ENCODE measurements at places on chromosomes 7 and 10.

DNA sequence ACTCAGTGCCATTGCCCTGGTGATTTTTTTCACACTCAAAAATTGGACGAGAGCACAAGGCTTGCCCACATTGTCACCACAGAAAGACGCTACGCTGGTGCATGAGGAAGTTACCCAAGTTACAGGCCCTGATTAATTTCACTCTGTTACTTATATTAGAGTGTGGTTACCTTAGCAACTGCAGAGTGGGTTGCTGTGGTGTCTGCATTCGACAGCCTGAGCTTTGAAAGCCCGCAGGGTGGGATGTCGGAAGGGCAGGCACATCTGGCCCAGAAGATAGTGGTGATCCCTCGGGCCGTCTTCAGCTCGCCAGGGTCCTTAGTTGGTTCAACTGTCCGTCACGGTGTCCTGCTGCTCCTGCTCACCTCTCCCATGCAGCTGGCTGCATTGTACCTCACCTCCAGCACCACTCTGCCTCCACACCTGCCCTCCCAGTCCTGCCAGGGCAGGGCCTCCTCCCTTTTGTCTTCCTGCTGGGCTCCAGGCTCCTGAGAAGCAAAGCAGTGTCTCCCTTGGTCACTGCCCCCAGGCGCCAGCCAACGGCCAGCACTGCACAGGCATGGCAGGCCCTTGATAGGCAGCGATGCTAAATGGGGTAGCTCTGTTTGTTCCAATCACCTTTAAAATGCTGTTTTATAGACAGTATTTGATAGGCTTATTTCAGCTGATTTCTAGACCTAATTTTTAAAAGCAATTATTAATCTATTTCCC is 167.2 kb downstream of the EBF3 start:
- DNase-seq = no peak

- no peak for DNase-seq
These were observed 5.2 kb downstream of the SFMBT2 start for GRCh38 chr10:7405637-7406036.

DNA sequence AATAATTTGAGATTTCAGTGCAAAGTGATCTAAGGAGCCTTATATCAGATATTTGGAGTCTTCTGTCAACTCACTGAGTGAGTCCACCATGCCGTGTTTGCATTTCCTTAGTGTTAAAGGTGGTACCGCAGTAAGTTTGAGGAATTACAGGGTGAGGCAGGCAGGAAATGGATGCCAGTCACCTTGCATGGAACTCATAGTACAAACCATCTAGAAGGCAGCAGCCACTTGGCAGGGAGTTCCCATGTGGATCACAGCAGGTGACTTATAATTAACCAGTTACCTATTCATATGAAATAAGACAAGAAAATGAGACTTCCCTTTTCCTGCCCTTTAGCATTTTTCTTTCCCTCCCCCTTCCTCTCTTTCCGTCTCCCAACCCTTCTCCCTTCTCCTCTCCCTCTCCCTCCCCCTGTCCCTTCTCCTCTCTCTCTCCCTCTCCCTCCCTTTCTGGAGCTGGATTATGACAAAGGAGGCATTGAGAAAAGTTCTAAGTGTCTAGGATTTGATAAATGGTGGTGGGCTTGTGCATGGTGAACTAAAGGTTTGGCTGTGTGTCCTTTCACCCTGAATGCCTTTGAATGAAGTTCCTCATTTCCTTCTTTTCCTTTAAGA is 94.1 kb downstream of the LRRC4 start:
- no peak for DNase-seq

- DNase-seq = no peak
These were observed 40.9 kb downstream of the TCERG1L start for GRCh38 chr10:131270461-131271190.

GRCh38 chr7:23852135-23852534 is 142.1 kb downstream of the STK31 start:
- no peak for DNase-seq

DNA sequence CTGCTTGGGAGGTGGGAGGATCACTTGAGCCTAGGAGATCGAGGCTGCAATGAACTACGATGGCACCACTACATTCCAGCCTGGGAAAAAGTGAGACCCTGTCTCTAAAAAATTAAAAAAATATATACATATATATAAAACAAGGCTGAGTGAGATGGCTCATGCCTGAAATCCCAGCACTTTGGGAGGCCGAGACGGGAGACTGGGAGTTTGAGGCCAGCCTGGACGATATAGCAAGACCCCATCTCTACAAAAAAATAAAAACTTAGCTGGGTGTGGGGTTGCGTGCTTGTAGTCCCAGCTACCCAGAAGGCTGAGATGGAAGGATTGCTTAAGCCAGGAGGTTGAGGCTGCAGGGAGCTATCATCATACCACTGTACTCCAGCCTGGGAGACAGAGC is 87.6 kb downstream of the CARD11 start:
- DNase-seq = no peak

GRCh38 chr7:143372070-143372469 is 9.1 kb upstream of the ZYX start:
- DNase-seq = peak; percentile 88

GRCh38 chr7:18467011-18467410 is 28.5 kb upstream of the HDAC9 start:
- DNase-seq = no peak

DNA sequence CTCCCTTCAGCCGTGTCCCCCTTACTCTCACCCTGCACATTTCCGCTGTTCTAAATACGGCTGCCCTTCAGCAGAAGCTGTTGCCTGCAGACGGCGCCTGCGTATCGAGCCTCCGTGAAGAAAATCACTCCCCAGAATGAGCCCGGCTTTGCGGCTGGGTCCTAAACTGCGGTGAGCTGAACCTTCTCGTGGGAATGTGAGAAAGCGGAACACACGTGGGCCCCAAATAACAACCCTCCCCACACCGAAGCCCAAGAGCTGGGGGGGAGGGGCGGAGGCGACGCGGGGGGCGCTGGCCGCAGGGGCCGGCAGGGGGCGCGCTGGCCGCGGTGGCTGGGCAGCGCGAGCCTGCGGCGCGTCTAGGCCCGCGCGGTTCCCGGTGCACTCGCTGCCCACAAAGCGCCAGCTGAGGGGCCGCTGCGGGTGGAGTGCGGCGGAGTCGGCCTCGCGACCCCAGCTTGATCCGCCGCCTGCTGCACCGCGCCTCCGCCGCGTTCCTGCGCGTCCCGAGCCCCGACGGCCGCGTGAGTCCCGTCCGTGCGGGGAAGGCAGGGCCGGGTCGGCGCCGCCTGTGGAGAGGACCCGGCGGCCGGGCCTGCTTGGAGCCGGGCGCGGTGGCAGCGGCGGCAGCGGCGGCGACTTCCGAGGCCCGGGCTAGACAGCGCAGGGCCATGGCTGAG is at the start of gene ZNF398:
TSS of gene ZNF398 (plus strand) at position 382 of the 680 bp plus-strand sequence. CDS start at position 672, 290 bp downstream.
- peak; percentile 65 for DNase-seq

GRCh38 chr7:969403-969802 is 5.9 kb downstream of the COX19 start:
- DNase-seq = no peak

DNA sequence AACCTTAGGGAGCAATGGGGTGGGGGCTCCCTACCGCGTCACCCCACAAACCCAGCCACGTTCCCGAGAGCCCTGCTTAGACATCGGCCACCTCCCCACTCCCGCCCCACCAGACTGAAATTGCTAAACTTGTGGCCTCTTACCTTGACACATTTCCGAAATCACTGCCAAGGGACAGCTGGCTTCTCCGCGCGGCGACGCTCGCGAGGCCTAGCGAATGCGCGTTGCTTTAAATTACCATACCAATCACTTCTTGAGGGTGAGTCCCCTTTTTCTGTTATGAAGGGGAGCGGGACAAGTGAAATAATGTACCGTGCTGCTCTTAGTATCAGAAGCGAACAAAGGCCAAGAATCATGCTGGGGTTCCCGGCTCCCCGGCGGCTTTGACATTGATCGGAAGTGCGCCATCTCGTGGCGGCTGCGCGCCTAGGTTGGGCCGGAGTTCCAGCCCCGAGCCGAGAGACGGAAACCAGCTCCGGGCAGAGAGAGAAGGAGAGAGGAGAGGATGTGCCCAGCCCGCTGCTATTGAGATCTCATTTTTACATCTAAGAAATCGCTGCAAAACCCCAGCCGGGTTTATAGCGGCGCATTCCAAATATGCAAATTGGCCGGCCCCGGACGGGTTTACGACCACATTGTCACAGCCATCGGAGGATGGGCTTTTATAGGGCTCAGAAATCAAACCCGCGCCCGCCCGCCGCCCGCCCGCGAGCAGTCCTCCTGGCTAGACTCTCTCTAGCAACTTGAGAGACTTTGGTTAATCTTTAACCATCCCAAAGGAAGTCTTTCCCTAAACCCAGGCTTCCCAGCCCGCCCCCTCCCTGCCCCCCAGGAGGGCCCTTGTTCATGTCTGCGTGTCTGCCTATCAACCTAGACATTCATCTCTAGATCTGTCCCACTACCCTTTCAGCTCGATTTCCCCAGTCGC is 5.3 kb downstream of the HOXA11 start:
- peak; percentile 10 for DNase-seq

DNA sequence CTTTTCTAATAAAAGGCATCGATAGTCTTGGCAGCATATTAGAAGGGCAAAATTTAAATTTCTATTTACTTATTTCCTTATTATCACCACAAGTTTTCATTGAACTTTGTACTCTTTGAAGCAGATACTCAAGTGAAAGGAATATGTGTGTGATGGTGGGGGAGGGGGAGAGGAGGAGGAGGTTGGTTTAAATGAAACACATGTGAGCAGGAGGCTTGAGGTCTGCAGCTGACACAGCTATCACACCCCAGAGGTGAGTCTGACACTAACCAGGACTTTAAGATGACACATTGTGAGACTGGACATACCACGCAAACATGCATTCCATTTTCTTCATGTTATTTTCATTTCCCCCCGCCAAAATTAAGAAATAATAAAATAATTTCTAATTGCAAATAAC is 63.3 kb downstream of the CTTNBP2 start:
- no peak for DNase-seq

- DNase-seq = no peak
These were observed 32.7 kb upstream of the ZNF438 start for GRCh38 chr10:31064348-31064747.

DNA sequence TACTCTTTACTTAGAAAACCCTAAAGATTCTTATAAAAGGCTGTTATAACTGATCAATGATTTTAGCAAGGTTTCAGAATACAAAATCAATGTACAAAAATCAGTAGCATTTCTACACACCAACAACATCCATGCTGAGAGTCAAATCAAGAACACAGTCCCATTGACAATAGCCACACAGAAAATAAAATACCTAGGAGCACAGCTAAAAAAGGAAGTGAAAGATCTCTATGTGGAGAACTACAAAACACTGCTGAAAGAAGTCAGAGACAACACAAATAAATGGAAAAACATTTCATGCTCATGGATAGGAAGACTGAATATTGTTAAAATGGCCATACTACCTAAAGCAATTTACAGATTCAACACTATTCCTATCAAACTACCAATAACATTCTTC is 427.0 kb downstream of the KCNMA1 start:
- DNase-seq = no peak

DNA sequence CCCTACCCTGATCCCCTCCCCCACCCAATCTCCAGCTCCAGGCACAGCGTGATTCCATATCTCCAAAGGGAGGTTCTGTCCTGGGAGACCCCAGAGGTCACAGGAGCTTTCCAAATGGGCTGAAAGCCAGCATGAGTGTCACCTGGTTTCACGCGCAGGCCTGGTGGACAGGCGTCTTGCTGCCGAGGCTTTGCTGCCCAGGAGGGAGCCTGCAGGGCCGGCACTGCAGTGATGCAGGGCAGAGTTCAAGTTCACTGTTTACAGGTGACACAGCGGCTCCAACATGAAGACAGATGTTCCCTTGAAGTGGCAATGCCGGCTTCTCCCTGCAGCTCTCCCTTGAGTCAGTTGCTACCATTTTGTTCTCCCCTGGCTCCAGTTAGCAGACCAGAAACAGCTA is 104.3 kb downstream of the TCERG1L start:
- DNase-seq = no peak

DNA sequence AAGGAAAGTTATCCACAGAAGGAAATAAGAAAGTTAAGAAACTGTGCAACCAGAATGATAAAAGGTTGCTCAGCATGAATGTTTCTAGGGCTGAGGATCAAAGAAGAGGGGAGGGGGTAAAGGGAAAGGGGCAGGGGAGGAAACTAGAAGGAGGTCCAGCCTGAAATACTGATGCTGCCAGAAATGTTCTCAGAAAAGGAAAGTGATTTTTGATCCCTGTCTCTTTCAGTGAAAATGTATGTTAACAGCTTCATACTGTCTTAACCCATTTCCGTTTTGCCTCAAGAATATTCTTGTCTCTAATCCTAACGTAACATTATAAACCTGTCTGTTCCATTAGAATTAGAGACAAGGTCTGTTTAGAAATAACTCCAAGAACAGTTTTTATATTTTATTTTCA is 49.6 kb downstream of the NEBL start:
- no peak for DNase-seq

- no peak for DNase-seq
These were observed 50.9 kb upstream of the SGMS1 start for GRCh38 chr10:50674469-50675254.

DNA sequence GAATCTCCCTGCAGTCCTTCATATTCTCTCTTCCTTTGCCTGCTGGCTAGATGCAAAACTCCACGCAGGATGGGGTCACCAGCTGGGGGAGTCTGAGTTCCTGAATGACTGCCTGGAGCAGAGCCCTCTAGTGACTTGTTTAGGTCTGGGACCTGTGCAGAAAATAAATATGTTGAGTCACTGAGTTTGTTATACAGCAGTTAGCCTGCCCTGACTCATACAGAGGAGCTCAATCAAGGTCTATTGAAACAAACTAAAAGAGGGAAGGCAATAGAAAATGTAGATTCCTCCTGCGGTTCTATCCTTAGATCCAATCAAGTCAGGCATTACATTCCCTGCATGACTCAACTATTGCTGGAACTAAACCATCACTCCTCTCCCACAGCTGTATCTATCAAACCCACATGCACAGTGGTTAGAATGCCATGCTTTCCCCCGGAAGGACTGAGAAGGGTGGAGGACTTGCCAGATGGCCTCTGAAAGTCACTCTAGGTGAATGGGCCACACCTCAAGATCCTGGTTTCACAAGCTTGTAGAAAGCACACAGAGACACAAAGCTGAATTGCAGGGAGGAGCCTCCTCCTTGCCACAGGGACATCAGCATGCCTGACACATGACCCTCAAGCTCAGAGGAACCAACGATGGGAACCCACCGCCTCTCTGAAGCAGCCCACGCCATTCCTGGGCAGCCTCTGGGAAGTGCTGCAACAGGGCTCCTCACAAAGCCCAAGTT is 73.9 kb downstream of the SH3PXD2A start:
- DNase-seq = no peak

DNA sequence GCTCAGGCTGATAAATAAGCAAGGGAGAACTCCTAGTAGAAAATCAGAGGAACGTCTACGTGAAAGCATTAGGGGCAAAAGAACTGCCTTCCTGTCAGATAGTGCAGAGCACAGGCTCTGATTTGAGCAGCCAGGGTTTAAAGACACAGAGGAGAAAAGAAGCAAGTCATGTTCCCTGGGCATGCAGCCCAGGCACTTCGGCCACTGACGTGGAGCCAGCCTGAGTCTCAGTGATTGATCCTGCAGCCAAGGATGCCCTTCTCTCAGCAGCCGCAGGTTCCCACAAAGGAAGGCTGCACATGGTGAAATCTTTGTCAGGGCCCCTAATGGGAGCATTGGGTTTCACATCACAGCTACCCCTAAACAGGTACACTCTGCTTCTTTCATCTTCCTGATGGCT is 161.7 kb upstream of the HPS1 start:
- DNase-seq = no peak

Data from amygdala (tissue), 56 donors.